ENCODE measurements at places on chromosomes 12 and 14. TPM values are rescaled to one million over a fixed set of nuclear protein-coding genes. Genes with fewer than 3 reads are reported as not detected.

- no peak for DNase-seq
These were observed 386.6 kb downstream of the SYT1 start for GRCh38 chr12:79250960-79251755.

- no peak for DNase-seq
These were observed 915.9 kb downstream of the SLC6A15 start for GRCh38 chr12:83996671-83997070.

DNA sequence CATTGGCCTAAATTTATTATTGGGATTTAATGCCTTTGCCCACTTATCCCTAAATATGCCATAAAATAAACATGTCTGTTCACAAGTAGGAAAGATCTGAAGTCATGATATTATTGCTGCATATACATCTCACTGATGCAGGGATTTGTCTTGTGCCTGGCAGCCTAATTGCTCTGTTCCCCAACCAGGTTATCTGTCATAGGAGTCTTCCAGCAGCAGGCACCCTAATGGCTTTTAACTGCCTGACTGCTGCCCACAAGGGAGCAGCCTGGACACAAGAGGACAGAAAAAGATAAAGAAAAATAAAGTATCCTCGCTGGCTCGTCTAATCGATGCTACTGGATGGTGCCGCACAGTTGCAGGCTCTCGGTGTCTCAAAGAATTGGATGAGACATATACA lies 337.6 kb upstream of the FAR2 start:
- DNase-seq: no peak

DNA sequence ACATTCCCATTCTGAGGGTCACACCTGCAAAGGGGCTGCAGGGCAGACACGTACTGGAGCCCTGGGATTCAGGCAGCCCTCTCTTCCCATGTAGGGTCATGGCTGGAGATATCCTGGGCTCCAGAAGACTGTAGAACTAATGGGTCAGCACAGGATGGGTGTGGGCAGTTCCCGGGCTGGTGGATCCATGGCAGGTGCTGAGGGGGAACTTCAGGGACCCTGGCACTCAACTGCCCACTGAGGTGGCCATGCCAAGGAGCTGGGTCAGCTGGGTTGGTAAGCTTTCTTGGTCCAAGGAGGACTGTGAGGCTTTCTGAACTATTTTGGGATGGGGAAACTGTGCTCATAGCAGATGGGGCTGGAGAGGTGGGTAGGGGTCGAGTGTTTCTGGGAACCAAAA lies 183.4 kb upstream of the RTL1 start:
- DNase-seq: no peak

DNA sequence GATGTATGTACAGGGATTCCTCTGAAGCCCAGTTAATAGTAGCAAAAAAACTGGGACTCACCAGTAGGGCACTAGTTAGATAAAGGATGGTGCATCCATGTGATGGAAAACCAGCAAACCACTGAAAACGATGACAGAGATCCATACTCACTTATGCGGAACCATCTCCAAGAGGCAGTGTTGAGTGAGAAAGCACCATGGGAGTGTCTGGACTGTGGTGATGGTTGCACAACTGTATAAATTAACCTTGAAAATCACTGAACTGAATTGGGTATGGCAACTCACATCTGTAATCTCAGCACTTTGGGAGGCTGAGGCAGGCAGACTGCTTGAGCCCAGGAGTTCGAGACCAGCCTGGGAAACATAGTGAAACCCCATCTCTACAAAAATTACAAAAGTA lies 53.6 kb upstream of the ZFP36L1 start:
- DNase-seq: no peak

- no peak for DNase-seq
These were observed 126.2 kb downstream of the GRIP1 start for GRCh38 chr12:66552716-66553115.

DNA sequence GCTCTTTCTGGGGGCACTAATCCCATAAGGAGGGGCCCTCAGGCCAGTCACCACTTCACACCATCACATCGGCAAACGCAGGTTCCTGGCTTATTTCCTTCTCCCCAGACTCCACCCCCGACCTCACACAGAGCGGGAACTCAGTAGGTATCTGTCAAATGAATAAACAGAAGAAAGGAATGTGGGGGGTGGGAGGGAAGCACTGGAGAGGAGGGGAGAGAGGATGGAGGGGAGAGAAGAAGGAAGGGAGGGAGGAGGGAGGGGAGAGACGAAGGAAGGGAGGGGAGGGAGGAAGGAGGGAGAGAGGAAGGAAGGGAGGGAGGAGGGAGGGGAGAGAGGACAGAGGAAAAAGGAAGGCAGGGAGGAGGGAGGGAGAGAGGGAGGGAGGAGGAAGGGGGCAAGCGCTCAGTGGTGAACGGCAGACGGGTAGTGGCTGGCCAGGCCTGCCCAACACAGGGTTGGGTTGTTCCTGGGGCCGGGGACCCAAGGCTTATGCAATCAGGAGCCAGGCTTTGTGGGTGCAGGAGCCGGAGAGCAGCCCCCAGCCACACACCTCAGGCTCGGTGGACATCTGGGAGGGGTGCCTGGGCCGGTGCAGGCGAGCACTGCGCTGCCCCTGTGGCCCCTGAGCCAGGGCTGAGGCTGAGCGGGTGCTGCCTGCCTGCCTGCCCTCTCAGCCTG lies 52.6 kb upstream of the FBRSL1 start:
- no peak for DNase-seq

GRCh38 chr14:55957950-55958349 lies 160.3 kb upstream of the PELI2 start:
- peak; percentile 10 for DNase-seq

- peak; percentile 71 for DNase-seq
These were observed at the start of gene FOXN3 for GRCh38 chr14:89417091-89417464. FOXN3 (minus strand) TSS chr14:89417233; CDS start chr14:89412476, 4,757 bp downstream.

Gene IKZF4
- 42.3 TPM for total RNA-seq

- DNase-seq: no peak
These were observed 8.6 kb upstream of the CHD4 start for GRCh38 chr12:6615802-6616201.

Gene TEX22
- total RNA-seq: 5.2 TPM

Gene KRT81
- total RNA-seq: not detected

DNA sequence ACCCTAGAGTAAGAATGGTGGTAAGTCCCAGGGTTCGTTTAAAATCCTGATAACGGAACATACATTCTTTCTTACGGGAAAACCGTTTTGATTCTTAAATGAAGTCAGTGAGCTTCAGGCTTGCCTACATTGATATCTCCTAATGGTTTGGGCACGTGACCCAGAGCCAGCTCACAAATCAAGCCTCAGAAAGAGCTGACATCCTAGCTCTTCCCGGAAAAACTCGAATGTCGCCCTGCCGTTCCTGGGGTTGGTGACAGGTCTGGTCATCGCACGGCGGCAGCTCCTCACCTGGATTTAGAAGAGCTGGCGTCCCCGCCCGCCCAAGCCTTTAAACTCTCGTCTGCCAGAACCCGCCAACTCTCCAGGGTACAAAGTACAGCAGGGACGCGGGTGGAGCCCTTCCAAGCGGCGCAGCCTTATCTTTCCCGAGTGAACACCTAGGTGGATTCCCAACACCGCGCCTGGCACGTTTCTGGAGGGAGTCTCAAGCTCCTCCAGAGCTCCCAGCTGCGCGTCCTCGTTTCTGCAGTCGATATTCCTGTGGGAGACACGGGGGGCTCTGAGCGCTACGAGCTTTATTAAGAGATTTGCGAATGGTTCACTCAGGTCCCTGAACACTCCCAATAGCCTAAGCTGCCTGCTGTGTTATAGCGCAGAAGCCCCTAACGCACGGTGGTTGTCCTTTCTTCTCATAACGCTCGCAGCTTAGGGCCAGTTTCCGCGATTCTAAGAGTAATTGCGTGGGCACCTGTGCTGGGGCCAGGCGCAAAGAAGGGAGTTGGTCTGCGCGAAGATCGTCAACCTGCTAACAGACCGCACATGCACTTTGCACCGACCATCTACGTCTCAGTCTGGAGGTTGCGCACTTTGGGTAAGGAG lies at the start of gene SSTR1:
SSTR1 (plus strand) TSS at position 169 of the 882 bp plus-strand sequence. CDS start 1,486 bp downstream, outside the sequence.
- DNase-seq: no peak

DNA sequence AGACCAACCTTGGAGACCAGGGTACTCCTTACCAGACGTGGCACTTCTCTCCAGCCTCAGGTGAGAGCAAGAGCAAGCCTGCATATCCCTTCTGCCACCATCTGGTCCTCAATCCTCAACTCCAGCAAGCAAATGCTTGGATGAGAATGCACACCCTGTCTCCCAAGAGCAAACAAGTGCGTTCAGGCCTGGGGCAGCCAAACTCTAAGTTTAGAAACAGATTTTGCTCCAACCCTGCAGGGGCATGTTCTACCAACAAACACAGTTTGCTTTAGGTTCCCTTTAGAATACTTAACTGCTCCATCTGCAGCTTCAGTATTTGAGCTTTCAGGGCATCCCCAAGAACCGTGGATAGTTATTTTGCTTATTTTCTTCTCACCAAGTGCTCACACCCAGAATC lies 55.9 kb upstream of the FICD start:
- DNase-seq: no peak

Gene MANSC4
- not detected for total RNA-seq

Gene ASIC1
- total RNA-seq: 25.0 TPM

GRCh38 chr12:93571925-93572711 lies at the start of gene SOCS2:
SOCS2 (plus strand) TSS chr12:93572675; CDS start chr12:93572898, 223 bp downstream.
- peak; percentile 51 for DNase-seq

- DNase-seq: no peak
These were observed 31.1 kb upstream of the SMOC1 start for GRCh38 chr14:69848156-69848555.

Gene ACOT6
- total RNA-seq: not detected

GRCh38 chr14:68208626-68209317 lies 389.2 kb downstream of the RAD51B start:
- no peak for DNase-seq

DNA sequence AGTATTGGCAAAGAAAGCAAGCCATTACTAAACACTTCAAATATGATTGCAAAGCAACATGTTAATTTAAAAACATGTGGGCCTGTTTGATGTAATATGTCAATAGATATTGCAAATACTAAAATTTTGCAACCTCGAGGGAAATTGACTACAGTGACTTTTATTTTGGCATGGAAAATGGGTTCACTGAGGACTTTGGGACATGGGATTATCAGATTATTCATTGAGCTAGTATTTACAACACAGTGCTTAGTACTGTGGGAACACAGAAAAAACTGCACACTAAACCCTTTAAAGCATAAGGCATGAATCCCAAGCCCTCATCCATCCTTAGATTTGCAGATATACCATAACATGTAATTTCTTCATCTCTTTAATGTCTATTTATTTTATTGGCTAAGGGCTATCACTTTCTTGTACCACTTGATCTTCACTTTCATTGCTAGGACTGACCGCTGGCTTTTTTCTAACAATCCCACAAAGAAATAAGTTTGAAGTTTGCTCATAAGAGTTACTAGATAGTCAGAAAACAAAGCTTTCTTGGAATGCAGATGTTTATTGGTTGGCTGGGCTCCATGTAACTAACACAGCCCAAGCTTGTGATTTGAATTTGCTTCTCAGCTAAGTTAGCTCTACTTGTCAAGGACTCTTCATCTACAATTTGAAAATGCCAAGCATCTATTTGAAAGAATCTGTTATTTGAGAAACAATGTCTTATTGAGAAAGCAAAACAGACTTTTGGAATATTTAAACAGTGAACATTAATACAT lies 48.7 kb downstream of the PPFIBP1 start:
- DNase-seq: no peak

DNA sequence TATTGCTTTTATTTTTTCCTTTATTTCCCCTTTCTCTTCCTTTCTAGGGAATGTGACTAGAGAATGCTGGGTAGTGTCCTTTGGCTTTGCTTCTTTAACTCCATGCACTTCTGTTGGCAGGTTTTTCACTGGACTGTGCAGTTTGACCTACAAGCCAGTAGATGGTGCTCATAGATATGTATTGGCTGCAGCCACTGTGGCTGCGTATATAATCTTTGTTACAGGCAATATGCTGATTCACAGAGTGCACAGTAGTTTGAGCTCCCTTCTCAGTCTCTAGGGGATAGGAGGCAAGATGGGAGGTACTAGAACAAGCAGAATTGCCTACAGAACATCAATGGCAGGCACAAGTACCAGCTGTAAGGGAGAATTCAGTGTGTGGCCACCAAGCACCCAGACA lies 503.5 kb downstream of the LRFN5 start:
- no peak for DNase-seq

GRCh38 chr14:42111355-42111754 lies 504.7 kb downstream of the LRFN5 start:
- DNase-seq: no peak

Measured in neural crest cell (in vitro differentiated cells).